ENCODE measurements at places on chromosomes 12 and 14.

DNA sequence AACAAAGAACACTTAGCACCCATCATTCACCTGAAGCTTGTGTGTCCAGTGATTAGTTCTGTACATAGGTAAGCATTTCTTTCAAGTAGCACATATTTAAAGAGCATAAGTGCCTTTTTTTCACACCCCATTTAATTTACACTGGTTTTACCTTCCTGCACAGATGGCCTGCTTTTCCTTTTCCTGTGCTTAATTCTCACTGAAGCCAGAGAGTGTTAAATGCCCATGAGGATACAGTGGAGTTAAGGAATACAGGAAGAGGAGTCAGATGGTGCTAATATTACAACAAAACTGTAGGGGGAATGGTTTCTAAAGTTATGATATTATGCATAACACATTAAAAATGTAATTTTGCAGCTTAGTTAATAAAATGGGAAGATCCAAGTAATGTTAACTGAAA lies 31.0 kb upstream of the SLC38A1 start:
- DNase-seq, result no peak

GRCh38 chr12:76562130-76562529 lies 2.6 kb upstream of the OSBPL8 start:
- DNase-seq, result no peak

GRCh38 chr12:65126482-65126881 lies 5.4 kb upstream of the WIF1 start:
- DNase-seq, result no peak

DNA sequence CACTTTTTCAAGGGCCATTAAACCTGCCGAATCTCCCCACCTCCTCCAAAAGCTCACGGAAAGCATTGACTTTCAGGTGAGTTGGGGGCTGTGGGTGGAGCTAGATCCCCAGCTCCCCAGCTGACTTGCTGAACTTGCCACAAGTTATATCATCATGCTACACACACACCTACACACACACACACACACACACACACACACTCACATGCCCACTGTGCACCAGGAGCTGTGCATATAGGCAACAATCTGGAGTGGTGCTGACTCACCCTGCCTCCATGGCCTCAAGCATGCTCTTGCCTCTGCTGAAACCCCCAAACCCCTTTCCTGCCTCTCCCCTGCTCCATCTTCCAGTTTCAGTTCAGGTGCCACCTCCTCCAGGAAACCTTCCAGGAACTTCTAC lies 26.1 kb downstream of the SERPINA3 start:
- no peak for DNase-seq

DNA sequence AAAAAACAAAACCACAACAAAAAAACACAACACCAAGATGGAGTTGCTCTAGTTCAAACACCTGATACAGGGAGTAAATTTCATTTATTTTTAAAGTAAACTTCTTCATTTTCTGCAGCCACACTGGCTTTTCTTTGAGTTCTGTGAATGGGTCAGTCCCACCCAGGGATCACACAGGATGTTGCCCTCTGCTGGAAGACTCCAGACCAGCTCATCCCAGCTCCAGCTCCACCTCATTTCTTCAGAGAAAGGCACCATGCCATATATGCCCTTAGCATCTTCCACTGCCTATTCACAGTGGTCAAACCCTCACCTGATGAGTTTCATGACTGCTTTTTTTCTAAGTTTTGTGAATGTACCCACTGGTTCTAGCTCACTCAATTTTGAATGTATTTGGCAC lies 8.0 kb downstream of the GLIPR1 start:
- no peak for DNase-seq

DNA sequence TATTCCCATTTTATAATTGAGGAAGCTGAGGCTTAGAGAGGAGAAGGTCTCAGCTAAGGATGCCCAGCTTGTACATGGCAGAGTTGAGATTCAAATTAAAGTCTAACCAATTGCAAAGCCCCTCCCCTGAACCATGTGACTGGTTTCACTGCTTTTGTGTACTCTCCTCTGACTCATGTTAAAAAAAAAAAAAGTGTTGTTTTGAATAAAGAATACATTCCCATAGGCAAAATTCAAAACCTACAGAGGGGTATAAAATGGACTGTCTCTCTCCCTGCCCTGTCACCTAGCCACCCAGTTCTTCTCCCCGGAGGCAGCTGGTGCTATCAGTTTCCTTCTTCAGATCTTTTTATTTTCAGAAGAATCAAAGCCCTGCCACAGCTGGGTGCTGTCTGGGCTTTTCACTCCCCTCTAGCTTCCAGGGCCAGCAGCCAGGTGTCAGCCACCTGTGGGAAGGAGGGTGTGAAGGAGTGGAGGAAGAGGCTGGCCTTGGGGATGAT lies 5.4 kb downstream of the PSMD9 start:
- peak; percentile 35 for DNase-seq

- no peak for DNase-seq
Observed at GRCh38 chr12:10989107-10989506, 2.4 kb upstream of the TAS2R50 start.

DNA sequence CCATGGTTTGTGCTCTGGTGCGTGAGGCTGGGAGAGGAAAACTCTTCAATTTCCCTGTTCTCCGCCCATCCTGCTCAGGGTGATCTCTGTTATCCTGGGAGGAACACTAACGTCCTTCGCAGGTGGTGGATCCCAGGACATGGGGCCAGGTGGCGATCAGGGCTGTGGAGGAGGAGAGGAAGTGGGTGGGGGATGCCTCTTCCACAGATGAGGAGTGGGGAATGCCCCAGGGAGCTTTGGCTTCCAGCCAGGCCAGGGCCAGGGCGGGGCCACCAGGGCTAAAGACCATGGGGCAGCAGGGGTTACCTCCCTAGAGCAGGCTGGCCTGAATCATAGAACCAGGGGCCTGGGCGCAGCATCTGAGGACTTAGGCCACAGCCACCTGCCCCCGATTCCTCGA lies 3.3 kb upstream of the KRT75 start:
- no peak for DNase-seq

GRCh38 chr14:93821051-93821450 lies 32.8 kb upstream of the PRIMA1 start:
- no peak for DNase-seq

- no peak for DNase-seq
Observed at GRCh38 chr12:40691913-40692764, at the start of gene CNTN1. CNTN1 (plus strand) TSS chr12:40692439.

DNA sequence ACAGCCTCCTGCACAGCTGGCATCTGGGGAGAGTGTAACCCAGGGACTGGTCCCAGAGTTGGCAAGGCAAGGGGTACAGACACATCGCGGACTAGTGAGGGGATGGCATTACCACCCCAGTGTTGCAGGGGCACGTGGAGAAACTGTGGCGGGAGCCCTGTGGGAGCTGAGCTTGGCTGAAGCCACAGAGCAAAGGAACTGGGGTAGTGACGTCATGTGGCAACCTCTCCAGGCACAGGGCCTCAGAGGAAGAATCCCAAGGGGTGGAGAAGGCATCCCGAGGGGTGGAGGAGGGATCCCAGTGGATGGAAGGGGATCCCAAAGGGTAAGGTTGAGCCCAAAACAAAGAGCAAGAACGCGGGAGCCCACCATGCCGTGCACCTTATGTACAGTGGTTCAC lies 70.1 kb downstream of the GSC start:
- DNase-seq, result no peak

DNA sequence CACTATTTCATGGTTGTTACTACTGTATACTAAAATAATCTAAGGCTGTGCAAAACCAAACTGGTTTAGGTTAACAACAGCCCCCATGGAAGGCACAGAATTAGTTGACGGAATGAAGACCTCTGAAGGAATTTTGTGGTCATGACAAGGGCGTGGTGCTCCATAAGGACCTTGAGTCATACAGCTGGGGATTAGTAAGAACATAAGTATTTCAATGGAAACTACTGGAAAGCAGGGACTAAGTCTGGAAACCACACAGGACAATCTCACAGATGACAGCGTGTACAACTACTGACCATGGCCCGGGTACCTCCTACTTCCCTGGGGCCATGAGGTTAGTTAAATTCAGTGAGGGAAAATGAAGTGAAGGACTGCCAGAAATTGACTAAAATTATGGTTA lies 98.5 kb upstream of the PLEKHA5 start:
- DNase-seq, result peak; percentile 24

DNA sequence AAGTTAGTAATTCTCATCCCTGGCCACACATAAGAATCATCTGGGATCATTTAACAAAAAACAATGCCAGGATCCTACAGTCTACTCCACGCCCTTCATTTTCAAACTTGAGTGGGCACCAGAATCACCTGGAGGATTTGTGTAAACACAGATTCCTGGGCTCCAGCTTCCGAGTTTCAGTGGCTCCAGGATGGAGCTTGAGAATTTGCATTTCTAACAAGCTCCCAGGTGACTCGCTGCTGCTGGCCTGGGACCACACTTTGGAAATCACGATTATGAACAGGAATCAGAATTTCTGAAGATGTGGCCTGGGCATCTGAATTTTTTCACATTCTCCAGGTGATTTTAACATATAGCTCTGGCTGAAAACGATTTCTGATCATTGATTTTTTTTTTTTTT lies 234.8 kb downstream of the CACNA1C start:
- no peak for DNase-seq

DNA sequence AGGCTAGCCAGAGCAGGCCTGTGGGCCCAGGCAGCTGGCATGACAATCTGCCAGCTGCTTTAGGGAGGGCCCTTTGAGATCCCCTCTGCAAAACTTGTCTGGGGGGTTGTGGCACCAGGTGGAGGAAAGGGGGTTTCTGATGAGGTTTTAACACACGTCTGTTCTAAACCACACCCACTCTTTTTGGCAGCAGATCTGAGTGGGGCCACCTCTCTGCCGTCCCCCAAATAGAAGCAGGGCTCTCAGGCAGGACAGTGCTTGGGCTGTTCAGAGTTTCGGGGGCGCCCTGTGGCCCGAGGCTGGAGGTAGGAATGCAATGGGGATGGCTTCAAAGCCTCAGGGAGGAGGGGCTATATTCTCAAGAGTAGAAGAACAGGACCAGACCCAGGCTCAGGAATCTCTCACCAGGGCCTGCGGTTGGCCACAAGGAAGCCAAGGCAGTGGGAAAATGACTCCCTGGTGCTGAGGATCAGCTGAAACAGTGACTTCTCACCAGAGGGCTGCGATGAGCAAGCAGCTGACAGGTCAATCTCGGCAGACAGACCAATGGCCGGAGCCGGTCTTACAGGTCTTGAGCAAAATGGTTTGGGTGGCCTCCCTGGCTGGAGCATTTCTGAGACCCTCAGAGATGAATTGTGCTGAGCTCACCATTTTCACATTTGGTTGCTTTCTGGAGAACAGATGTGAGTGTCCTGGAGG lies 1.5 kb upstream of the KRT5 start:
- DNase-seq, result no peak

- DNase-seq, result no peak
Observed at GRCh38 chr14:104086661-104087461, 1.4 kb downstream of the ASPG start.

DNA sequence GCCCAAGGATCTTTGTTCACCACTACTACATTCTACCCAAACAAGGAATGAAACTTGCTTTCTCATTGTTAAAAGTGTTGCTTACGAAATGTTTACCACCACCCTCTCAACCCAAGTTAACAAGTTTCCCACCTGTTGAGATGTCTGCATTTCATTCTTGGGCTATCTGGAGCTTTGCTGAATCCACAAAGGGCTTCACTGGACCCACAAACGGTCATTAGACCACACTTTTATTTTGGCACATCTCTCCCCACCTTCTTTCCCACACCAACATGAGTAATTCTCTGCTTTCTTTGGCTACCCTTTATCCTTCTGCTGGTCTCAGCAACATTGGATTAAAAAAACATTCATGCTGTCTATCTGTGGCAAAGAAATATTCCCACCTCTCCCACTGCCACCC lies 78.0 kb downstream of the TMEM260 start:
- no peak for DNase-seq

- DNase-seq, result no peak
Observed at GRCh38 chr14:59265808-59266207, 77.3 kb downstream of the DAAM1 start.

GRCh38 chr12:19830446-19830845 lies 391.2 kb downstream of the AEBP2 start:
- DNase-seq, result no peak

GRCh38 chr12:4483885-4484823 lies 38.5 kb upstream of the FGF6 start:
- peak; percentile 19 for DNase-seq

DNA sequence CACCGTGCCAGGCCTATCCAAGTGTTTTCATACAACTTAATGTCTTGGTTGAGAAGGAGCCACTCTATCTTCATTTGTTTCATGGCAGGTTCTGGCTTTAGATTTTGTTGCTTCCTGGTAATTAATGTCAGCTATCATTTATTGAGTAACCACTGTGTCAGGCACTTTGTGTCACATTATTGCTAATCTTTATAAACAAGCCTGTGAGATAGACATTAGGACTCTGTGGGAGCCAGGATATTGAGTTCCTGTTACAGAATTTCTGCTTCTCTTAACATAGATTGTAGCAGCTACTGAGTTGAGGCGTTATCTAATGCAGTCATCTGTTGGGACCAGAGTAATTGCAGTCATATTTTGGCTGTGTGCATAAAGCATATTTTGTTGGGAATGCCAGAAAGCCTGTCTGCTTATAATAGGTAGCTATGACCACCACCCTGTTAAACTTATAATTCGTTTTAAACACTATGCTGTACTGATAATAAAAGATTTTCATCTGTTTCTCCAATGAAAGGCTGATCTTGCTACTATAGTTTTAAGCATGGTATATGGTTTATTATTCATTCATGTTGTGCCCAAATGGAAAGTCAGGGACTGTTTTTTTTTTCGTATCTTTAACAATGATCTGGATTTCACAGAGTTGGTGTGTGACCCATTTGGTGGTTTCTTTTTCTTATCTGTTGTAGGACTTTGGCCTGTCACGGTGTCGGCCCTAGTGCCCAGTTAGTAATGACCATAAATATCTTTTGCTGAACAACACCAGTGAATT lies 432.6 kb downstream of the PCNX1 start:
- no peak for DNase-seq

- no peak for DNase-seq
Observed at GRCh38 chr14:25090256-25090655, 40.3 kb upstream of the STXBP6 start.

GRCh38 chr12:7929083-7929792 lies 6.7 kb downstream of the SLC2A3 start:
- no peak for DNase-seq

DNA sequence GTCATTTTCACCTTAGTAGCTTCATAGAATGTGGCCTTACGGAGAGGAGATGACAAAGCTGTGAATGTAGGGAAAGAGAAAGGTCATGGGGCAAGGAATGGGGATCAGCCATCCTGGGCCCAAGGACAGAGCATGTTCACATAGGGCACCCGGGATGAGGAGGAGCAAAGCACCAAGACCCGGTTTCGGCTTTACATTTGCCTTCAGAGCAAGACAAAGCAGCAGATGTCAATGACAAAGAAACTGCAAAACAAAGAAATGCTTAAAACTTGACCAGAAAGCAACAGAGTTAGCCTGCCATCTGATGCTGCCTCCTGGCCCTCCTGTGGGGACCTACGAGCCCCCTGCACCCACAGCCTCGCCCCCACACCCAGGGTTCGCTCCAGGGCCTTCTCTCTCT lies 249.2 kb downstream of the SLC41A2 start:
- no peak for DNase-seq

DNA sequence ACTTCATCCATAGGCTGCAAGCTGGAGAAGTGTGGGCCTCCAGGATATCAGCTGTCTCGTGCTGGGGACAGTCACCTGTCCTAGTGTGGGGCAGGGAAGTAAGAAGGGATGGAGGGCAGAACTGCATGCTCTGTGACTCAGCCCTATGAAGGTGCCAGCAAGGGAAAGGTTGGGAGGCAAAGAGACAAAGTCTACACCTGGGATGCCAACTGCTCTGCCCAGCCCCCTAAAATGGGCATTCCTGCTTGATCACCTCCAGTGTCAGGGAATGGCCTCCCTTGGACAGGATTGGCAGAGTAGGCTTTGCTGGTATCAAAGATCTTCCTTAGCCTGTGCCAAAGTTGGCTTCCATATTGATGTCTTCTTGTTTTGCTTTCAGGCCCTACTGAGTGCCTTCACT lies 335.0 kb downstream of the BCL11B start:
- no peak for DNase-seq
